AG08395 (cell line): ENCODE measurements at places on chromosomes 1 and 21.

GRCh38 chr1:157245823-157246222 is 107.6 kb upstream of the ETV3 start:
- no peak for DNase-seq

- no peak for DNase-seq
Measured at GRCh38 chr1:104182251-104182650, 432.6 kb downstream of the AMY1C start.

- no peak for DNase-seq
Measured at GRCh38 chr1:91124290-91124985, 102.6 kb upstream of the ZNF644 start.

DNA sequence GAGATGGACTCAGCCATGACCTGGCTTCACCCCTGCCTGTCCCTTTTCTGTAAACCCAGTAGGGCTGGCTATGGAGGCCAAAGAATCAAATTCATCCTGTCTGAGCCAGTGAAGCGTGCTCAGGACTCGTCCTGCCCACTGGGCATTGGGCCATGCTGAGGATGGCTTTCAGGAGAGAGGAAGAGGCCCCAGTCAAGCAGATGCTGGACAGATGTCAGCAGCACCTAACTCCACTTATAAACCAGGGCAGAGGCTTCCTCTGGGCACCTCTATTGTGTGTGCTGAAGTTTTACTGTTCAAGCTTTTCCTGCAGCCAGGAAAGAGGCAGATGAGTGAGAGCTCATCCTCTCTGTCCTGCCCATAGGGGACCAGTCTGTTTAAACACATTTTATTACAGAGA is 97.4 kb upstream of the GCLM start:
- DNase-seq = no peak

GRCh38 chr1:56417646-56418045 is 161.7 kb downstream of the PLPP3 start:
- DNase-seq = no peak

DNA sequence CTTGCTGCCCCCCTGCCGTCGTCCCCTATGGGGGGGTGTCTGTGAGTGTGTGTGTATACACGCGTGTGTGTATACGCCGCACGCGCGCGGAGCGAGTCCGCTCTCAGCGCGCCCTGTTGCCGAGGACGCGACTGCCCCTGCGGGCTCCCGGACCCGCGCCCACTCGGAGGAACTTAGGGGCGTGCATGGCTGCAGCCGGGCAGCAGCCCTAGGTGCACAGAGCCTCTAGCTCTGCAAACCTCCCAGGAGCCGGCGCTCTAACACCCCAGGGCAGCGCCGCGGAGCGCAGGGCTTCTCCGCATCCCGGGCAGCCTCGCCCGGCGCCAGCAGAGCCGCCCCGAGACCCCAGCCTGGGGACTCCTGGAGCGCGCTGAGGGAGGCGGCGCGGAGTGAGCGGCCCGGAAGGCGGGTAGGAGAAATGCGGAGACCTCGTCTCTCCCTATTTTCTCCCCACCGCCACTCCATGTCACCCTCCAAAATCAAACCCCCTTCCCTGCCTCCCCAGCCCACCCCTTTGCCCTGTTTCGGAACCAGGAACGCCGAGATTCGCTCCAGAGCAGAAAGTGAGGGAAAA is 574 bp downstream of the ITPKB start:
- no peak for DNase-seq

- DNase-seq = no peak
Measured at GRCh38 chr1:67261680-67262079, 46.0 kb upstream of the IL12RB2 start.

DNA sequence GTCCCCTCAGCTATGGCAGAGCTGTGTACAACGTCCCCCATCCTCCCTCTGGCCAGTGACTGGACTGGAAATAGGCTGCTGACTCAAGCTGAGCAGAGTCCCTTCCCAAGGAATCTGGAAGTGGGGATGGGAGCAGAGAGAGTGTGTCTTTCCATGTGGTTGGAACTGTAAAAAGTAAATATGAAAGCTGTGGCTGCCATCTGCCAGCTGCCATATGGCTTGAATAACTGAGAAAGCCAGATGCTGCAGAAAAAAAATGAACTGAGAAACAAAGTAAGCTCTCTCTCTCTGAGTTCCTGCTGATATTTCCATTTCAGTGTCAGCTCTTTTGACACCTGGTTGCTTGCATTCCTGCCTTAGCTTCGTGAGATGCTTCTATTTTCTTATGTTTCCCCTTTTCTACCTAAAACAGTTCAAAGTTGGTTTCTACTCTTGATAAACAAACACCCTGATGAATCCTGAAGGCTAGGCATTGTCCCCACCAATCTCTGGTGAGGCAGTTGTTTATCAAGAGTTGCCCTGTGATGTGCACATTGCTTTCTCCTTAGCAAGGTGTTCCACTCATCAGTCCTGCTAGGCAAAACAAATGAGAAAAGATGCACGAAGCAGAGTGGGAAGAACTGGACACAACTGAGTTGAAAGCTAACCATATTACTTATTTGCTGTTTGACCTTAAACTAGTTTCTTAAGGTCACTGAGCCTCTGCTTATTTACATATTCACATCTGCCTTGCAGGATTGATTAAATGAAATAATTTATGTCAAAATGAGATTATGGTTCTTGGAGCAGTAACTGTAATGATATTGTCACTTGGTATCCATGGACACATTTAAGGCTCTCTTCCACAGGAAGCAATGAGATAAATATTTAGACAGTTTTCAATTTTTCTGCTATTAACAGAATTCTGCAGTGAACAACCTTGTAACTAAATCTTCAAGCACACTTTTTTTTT is 16.6 kb upstream of the DR1 start:
- DNase-seq = peak; percentile 42

- no peak for DNase-seq
Measured at GRCh38 chr1:9112961-9113880, 15.7 kb downstream of the GPR157 start.

DNA sequence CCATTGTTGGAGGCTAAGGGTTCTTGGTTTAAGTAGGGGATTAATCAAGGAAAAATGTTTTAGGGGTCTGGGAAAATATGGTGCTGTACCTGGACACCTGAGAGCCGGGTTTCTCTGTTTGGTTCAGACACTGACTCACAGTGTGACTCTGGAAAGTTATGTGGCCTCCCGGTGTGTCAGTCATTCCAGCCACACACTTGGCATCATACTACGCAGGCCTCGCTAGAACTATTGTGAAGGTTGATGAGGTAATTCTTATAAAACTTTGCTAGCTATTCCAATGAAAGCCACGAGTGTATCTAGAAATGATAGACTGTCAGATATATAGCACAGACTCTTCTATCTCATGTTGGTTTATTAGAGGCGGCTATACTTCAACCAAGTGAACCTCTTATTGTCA is 4.8 kb upstream of the CAMSAP2 start:
- DNase-seq = no peak

GRCh38 chr1:8266436-8267165 is 51.3 kb upstream of the SLC45A1 start:
- DNase-seq = no peak

DNA sequence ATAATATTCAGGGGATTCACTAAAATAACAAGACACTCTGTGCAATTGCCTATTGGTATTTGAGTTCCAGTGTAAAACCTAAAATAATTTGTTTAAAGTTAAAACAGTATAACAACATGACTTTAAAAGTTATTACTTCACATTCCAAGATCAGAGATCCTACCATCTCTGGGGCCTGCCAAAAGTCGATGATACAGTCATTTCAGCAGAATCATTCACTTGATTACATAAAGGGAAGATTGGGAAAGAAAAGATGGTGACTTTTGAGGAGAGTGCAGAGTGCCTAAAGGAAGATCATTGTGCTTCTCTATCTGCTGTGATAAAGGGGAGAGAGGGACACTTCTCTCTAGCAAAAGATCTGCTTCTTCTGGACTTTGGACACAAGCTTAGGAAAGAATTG is 784.4 kb upstream of the ADGRL4 start:
- DNase-seq = no peak

- DNase-seq = no peak
Measured at GRCh38 chr1:7587773-7588456, 183.2 kb upstream of the VAMP3 start.

DNA sequence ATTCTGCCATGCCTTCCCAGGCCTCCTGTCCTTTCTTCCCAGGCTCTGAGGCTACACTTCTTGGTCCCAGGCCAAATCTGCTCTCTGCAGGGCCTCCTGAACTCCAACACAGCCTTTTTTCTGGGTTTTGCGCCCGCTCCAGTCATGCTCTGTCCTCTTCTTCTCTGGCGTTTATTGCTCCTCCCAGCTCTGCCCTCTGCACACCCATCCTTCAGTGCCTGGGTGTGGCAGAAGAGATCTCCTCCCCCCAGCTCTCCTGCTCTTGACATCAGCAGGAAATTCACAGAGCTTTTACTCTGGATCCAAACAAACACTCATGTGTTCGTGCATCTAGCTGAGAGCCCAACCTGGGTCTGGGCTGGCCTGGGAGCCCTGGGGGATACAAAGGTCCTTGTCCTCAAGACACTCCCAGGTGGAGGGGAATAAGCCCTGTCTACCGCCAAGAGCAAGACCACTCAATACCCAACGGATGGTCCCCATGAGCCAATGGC is 22.9 kb upstream of the EPS8L3 start:
- no peak for DNase-seq

DNA sequence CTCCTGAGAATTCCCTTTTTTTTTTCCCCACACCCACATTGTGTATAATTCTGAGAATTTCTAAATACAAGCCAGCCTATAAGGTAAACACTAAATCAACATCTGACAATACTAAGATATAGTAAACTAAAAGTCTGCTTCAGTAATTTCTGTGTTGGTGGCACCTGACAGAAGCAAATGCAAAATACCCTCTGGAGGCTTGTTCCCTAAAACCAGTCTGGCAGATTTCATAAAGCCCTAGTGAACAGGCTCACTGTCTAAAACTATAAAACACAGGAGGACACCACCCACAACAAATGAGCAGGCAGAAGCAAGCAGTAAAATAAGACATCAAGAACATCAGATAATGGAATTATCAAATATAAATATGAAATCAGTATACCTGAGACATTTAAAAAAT is 11.5 kb downstream of the TRIM33 start:
- DNase-seq = no peak

- DNase-seq = no peak
Measured at GRCh38 chr21:43355266-43355924, 71.5 kb downstream of the SIK1 start.

- DNase-seq = no peak
Measured at GRCh38 chr1:39652554-39652953, 13.1 kb upstream of the HEYL start.

GRCh38 chr1:105591681-105592080 is 1464.8 kb upstream of the PRMT6 start:
- DNase-seq = no peak

DNA sequence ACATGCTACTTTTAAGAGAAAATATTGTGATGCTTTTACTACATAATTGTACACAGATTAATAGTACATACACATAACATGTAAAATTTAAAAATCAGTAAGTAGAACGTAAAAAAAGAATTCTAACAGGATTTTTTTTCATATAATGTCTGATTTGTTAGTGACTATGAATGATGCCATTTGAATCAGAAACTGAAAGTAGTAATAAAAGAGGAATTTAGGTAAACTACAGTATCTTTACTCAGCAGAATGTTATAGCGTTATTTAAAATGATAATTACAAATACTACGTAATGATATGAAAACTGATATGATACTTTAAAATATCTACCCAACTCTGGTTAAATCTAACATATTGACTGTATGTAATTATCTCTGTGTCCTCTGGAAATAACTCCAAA is 116.1 kb downstream of the DENND1B start:
- DNase-seq = no peak

GRCh38 chr1:173395762-173396161 is 81.4 kb upstream of the PRDX6 start:
- no peak for DNase-seq

DNA sequence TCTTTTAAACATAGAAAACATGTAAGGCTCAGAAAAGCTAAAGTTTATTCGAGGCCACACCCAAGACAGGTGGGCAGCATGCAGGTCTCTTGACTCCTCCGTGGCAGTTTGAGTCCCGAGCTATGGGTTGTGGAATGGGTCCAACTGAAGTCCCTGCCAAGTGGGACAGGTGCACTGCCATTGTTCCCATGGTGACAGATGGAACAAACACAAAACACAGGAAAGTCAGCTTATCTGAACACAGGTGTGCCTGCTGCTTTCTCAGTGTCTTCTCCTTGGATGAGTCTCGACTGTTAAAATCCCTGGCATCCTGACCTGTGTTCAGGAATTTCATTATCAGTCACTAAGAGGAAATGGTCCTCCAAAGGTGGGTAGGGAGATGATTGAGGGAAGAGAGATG is 99.0 kb upstream of the RAB4A start:
- DNase-seq = no peak

DNA sequence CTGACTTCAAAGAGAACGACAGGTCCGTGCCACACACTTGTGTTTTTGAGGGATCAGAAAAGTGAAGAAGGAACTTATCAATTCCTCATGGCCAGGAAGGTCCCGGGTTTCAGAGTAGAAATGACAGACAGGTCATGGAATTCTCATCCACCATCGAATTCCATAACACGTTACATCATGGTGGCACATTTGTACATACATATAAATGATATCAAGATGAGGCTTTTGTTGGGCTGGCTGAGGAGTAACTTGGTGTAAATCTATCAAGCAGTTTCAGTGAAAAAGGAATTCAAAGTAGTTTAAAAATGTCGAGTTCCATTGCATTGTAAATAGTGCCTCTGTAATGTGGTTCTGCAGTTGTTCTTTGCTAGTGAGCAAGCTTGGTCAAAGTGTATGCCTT is 22.9 kb upstream of the GNPAT start:
- no peak for DNase-seq

- DNase-seq = no peak
Measured at GRCh38 chr21:39153842-39154241, 29.4 kb downstream of the PSMG1 start.

DNA sequence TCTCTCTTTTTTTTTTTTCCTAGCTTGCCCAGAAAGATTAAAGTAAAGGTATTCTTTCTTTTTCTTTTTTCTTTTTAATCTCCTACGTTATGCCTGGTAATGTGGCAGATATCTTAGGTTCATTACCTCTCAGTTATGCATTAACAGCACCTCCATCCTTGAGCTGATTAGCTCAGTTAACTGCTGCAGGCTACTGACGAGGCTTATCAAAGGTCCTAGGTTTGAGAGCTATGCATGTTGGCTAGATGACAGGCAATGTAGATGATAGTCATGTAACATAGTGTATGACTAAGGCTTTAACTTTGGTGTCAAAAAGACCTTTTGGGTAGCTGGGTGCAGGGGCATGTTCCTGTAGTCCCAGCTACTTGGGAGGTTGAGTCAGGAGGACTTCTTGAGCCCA is 53.7 kb upstream of the CACYBP start:
- no peak for DNase-seq
